ENCODE measurements at places on chromosomes 2 and 18. TPM values are rescaled to one million over a fixed set of nuclear protein-coding genes. Genes with fewer than 3 reads are reported as not detected.

The C2orf74 gene
- 10.0 TPM for total RNA-seq

DNA sequence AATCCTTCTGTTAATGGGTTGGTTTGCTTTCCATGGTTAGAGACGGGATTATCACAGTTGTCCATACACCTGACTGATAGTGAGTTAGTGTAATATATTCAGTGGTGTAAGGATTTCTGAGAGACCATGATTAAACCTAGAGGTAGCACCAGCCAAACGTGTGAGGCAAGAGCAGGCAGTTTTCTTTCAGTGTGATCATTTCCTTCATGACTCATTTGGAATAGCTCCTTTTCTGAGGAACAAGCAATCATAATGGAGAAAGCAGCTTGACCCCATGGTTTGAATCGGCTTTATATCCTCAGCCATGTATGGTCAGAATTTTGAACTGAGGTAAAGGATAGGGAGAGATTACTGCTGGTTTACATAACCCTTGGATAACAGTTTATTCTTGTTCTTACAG is 2.9 kb downstream of the MXD1 start:
- no peak for DNase-seq
- H3K4me1 ChIP-seq = peaks cover 1% of the 10 kb centered on the region
- peaks cover 7% of the 10 kb centered on the region for H3K36me3 ChIP-seq
- no peak overlapping the region for H3K4me3 ChIP-seq
- no peaks in the 10 kb centered on the region for H3K27me3 ChIP-seq
- H3K27ac ChIP-seq = no peak overlapping the region

DNA sequence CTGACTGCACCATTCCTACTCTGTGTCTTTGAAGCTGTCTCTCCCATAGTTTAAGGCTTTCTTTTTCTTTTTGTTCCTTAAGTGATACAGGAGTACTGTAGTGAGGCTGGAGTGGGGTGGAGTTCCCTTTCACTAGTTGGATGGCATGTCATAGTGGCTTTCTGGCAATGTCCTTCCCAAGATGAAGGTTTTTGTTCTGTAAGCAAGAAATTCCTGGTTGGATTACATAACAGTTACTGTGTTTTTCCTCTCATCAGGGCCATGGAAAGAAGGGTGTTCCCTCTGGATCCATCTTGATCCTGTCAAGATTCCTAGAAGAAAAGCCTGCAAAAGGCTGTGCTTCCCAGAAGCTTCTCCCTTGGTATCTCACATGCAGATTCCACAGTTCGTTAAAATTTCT is 84.2 kb downstream of the ACKR3 start:
- H3K36me3 ChIP-seq = no peaks in the 10 kb centered on the region
- H3K4me3 ChIP-seq = no peak overlapping the region
- no peaks in the 10 kb centered on the region for H3K4me1 ChIP-seq

The SDC1 gene
- 35.1 TPM for total RNA-seq

DNA sequence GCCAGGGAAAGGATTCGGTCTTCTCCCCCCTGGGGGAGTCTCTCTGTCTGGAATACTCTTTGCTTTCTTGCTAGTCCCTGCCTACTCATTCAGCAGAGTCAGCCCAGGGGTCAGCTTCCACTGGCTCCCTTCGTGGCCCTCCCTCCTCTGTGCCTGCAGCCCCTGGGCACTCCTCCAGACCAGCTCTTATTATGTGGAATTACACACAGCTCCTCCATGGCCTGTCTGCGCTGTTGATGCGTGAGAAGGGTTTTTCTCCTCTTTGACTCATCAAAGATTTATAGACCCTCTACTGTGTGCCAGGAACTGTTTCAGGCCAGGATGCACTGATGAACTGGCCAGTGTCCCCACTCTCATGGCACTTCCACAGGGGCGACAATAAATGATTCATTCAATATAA is 44.4 kb downstream of the ST8SIA5 start:
- H3K27me3 ChIP-seq = peaks cover 4% of the 10 kb centered on the region
- H3K27ac ChIP-seq = no peak overlapping the region
- H3K4me3 ChIP-seq = no peak overlapping the region
- no peaks in the 10 kb centered on the region for H3K36me3 ChIP-seq

DNA sequence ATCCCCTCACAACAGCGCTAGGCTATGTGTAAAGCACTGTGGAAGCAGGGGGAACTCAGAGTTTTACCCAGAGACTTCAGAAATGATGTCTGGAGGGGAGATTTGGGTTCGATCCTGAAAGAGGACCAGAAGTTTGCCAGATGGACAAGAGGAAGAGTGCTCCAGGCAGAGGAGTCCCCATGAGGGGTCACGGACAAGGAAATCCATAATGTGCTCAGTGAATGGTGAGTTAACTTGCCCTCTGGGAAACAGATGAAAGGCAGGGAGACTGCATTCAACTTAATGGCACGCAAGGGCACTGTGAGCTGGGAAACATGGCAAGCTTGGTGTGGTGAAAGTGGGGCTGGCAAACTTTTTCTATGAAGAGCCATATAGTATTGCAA is 6.0 kb upstream of the ASAP2 start:
- H3K4me1 ChIP-seq = peaks cover 24% of the 10 kb centered on the region
- H3K27ac ChIP-seq = no peak overlapping the region
- H3K36me3 ChIP-seq = no peaks in the 10 kb centered on the region
- DNase-seq = no peak
- no peak overlapping the region for H3K4me3 ChIP-seq

The VAMP5 gene
- total RNA-seq = 4.2 TPM

DNA sequence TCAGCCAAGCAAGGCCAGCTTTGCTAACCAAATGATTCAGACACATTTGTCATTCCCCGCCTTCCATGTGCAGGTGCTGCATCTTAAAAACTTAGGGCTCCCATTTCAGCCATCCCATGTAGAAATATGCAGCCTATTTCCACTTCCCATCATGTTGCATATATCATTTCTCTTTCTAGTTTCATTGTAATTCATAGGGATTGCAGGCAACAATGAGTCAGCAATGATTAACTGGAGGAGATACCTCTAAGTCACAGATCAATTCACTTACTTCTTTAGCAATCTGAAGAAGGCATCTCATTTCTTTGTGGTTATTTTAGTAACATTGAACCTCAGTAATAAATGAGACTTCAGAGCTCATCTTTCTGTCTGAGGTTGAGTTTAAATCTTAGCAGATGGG is 276.1 kb upstream of the PKDCC start:
- H3K4me3 ChIP-seq = no peak overlapping the region
- no peak for DNase-seq
- H3K36me3 ChIP-seq = no peaks in the 10 kb centered on the region
- no peaks in the 10 kb centered on the region for H3K4me1 ChIP-seq
- peaks cover 23% of the 10 kb centered on the region for H3K27me3 ChIP-seq
- H3K27ac ChIP-seq = no peak overlapping the region

The ST8SIA5 gene
- total RNA-seq = 5.3 TPM

- DNase-seq = no peak
- H3K27me3 ChIP-seq = peaks cover 12% of the 10 kb centered on the region
- H3K36me3 ChIP-seq = peaks cover 4% of the 10 kb centered on the region
Measured at GRCh38 chr2:237922641-237923361, 44.0 kb upstream of the UBE2F start.

DNA sequence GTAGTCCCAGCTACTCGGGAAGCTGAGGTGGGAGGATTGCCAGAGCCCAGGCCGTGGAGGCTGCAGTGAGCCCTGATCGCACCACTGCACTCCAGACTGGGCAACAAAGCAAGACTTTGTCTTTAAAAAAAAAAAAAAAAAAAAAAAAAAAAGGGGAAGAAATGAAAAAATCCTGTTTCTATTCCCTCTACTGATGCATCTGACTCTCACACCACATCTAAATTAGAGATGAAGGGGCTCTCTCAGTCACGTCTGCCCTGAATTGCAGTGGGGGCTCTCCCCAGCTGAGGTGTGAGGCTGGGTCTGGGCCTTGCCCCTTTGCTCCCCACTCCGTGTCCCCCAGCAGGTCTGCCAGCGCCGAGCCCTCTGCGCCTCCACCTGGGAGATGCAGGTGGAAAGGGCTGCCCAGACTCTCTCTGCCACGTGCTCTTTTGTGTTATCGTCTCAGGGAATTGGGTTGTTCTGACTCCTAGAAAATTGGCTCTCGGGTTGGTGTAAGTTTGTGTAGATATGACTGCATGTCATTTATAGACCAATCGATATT is 30.2 kb downstream of the TRAPPC12 start:
- H3K36me3 ChIP-seq = peaks cover 10% of the 10 kb centered on the region
- H3K4me1 ChIP-seq = no peaks in the 10 kb centered on the region
- H3K27ac ChIP-seq = peak overlapping the region; percentile 61
- no peak for DNase-seq
- H3K4me3 ChIP-seq = no peak overlapping the region

DNA sequence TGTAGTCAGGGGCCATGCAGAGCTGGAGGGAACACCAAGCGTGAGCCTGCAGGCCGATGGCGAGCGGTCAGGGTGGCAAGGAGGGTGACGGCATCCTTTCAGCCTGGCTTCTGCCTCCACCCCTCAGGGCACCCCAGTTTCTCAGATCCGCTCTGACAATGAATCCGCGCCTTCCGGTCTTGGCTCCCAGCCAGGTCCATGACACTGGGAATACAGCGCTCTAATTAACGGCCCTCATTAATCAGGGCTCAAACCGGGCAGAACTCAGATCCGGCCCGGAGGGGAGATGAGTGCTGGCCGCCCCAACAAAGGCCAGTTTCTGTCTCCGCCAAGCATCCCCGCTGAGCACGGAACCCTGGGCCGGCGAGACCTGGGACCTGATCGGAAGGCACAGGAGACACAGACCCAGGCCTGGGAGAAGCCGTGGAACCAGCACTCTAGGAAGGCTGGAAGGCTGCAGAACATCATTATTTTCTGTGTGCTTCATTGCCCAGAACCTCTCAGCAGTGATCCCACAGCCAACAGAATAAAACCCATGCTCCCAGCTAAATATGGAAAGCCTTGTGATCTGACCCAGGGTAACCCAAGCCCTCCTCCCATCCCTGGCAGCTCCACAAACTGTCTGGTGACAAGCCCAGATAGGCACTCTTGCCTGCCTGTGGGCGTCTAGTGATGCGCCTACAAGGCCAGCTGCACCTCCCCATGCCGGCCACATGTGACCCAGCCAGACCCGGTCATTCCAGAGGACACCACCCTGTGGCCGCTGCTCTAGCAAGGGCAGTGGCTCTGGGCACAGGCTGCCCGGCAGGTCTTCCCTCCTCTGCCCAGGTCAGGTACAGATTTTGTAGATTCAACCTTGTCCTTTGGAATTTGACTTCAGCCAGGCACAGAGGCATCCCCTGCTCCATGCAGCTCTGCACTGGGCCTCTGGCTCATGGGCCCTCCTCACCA is 438.7 kb upstream of the MYT1L start:
- DNase-seq = no peak
- H3K4me3 ChIP-seq = no peak overlapping the region
- H3K36me3 ChIP-seq = no peaks in the 10 kb centered on the region
- no peaks in the 10 kb centered on the region for H3K4me1 ChIP-seq
- H3K27me3 ChIP-seq = peaks cover 4% of the 10 kb centered on the region

DNA sequence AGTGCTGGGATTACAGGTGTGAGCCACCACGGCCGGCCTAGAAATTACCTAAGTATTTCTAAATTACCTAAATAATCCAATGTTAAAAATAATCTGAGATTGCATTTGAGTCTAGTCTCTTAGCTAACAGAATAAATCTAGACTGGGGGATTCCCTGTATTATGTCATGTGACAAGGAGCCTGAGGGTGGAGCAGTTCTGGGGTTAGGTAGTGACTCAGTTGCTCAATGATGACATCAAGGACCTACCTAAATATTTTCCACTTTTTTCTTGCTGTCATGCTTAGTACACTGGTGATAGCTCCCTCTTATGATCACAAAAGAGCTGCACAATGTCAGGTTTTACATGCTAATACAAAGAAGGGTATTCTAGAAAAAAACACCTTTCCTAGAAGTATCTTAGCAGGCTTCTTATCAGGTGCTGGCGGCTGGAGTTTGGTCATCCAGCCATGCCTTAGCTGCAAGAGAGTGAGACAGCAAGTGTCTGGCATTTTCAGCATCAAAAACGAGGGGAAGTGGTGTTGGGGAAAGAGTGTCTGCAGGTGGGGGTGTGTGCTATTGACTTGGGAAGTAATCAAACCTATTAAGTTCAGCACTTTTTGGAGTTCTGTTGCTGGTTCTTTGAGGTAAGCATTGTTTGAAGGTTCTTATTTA is 17.5 kb upstream of the CEP192 start:
- no peak overlapping the region for H3K27ac ChIP-seq
- H3K27me3 ChIP-seq = no peaks in the 10 kb centered on the region
- H3K4me1 ChIP-seq = no peaks in the 10 kb centered on the region

The LYPD6B gene
- 140 TPM for total RNA-seq

DNA sequence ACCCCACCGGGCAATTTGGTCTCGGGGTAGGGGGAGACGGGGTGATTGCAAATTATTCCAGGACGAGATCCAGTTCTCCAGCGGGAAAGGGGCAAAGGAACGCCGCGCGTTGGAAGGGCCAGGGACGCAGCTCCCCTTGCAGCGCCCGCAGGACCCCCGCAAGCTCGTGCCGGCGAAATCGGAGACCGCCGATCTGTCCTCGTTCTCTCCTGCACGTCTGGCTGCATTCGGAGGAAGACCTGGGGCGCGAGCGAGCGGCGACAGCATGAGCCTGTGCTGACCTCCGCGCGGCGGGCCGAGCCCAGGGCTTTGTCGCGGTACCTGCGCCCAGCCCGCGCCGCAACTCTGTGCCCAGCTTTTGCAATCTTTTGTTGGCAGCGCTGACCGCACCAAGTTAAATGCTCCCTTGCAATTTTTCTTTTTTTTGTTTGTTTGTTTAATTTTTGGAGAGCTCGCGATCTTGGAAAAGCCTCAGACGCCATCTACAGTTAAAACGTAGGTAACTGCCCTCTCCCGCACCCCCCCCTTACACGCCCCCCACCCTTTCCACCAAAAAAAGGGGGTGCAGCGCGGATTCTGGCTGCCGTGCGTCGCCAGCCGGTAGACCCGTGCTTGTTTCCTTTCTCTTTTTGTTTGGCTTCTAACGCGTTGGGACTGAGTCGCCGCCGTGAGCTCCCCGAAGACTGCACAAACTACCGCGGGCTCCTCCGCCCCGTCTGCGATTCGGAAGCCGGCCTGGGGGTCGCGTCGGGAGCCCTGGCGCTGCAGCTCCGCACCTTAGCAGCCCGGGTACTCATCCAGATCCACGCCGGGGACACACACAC is 667 bp downstream of the TRIB2 start:
- H3K36me3 ChIP-seq = peaks cover 2% of the 10 kb centered on the region
- peaks cover 29% of the 10 kb centered on the region for H3K4me1 ChIP-seq
- H3K27ac ChIP-seq = peak overlapping the region; percentile 94
- DNase-seq = peak; percentile 49

DNA sequence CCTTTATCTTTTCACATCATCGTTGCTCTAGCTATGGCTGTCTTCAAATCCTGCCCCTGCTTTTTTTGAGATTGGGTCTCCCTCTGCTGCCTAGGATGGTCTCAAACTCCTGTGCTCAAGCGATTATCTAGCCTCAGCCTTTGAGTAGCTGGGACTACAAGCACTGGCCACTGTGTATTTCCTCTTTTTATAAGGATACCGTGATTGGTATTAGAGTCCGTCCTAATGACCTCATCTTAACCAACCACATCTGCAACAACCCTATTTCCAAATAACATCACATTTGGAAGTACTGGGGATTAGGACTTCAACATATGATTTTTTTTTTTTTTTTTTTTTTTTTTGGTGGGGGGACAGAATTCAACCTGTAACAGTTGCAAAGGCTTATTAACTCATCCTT is 9.1 kb downstream of the RESP18 start:
- H3K4me1 ChIP-seq = peaks cover 1% of the 10 kb centered on the region
- H3K27me3 ChIP-seq = peaks cover 52% of the 10 kb centered on the region
- H3K4me3 ChIP-seq = no peak overlapping the region
- H3K36me3 ChIP-seq = no peaks in the 10 kb centered on the region
- DNase-seq = no peak

Measured in progenitor cell of endocrine pancreas (in vitro differentiated cells).